AG09309 (cell line): ENCODE measurements at places on chromosomes 7 and 10.

DNA sequence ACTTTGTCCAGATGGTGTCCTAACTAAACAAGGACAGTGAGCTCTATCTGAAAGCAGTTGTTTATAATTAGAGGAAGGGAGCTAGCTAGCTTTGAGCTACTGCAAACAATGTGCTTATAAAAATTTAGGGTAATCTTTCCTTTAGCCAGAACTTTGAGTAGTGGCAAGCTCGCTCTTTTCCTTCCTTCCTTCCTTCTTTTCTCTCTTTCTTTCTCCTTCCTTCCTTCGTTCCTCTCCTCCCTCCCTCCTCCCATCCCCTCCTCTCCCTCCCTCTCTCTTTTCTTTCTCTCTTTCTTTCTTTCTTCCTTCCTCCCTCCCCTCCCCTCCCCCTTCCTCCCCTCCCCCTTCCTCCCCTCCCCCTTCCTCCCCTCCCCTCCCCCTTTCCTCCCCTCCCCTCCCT is 520.1 kb downstream of the INHBA start:
- DNase-seq: no peak

GRCh38 chr7:65239707-65240352 is 133.8 kb upstream of the ZNF92 start:
- no peak for DNase-seq

- DNase-seq: no peak
These were observed 90.6 kb upstream of the PCBD1 start for GRCh38 chr10:70978816-70979480.

- no peak for DNase-seq
These were observed 259.8 kb upstream of the KLF14 start for GRCh38 chr7:130993671-130994365.

DNA sequence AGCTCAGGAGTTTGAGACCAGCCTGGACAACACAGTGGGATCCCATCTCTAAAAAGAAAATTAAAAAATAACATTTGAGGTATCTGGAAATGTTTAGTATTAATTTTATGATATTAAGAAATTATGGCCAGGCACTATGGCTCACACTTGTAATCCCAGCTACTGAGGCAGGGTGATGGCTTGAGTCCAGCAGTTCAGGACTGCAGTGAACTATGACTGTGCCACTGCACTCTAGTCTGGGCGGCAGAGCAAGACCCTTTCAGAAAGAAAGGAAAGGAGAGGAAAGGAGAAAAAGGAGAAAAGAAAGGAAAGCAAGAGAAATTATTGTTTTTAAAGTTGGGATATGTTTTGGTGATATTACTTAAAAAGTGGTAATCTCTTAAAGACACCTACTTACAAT is 2.5 kb upstream of the CCDC186 start:
- DNase-seq: no peak

GRCh38 chr10:117457071-117457810 is 82.0 kb upstream of the PDZD8 start:
- DNase-seq: no peak

GRCh38 chr7:71710442-71710841 is 578.5 kb downstream of the GALNT17 start:
- DNase-seq: no peak

DNA sequence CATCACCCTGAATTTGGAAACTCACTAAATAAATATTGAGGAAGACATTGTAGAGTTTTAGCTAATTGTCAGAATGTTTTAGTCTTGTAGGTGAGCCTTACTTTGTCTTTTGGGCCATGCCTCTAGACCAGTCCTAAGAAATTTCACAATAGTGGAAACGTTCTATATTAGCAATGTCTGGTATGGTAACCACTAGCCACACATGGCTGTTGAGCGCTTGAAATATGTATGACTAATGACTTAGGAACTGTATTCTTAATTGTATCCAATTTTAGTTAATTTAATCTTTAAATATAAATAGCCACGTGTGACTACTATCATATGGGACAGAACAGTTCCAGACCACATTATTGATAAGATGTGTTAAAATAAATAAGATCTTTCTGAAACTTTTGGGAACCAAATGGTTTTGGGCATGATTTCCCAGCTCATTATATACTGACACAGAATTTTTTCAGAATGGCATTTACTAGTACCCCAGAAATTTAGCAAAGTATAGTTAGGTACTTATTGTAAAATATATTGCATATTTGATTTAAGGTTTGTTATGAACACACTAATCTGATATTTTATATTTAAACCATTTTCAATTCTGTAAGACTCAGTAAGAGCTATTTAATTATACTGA is 95.0 kb downstream of the VPS50 start:
- DNase-seq: peak; percentile 67

GRCh38 chr7:2224934-2225333 is 7.8 kb downstream of the MAD1L1 start:
- no peak for DNase-seq

GRCh38 chr7:40492946-40493345 is 358.1 kb downstream of the SUGCT start:
- DNase-seq: no peak

GRCh38 chr7:105759670-105760550 is 116.5 kb downstream of the ATXN7L1 start:
- DNase-seq: peak; percentile 34

- DNase-seq: no peak
These were observed 536.5 kb upstream of the MGMT start for GRCh38 chr10:128930515-128930914.

GRCh38 chr7:79420464-79420863 is 33.0 kb downstream of the MAGI2 start:
- DNase-seq: peak; percentile 94

- no peak for DNase-seq
These were observed 136.9 kb downstream of the GLI3 start for GRCh38 chr7:42100156-42100508.

DNA sequence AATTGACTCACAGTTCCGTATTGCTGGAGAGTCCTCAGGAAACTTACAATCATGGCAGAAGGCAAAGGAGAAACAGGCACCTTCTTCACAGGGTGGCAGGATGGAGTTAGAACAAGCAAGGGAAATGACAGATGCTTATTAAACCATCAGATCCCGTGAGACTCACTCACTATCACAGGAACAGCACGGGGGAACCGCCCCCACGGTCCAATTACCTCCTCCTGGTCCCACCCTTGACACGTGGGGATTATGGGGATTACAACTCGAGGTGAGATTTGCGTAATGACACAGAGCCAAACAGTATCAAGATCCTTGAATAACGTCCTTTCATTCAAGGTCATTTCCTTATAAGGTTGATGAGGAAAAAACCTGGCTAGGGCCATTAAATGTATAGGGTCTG is 176.6 kb downstream of the TPK1 start:
- DNase-seq: no peak

GRCh38 chr7:158842486-158842885 is 13.2 kb upstream of the ESYT2 start:
- no peak for DNase-seq

DNA sequence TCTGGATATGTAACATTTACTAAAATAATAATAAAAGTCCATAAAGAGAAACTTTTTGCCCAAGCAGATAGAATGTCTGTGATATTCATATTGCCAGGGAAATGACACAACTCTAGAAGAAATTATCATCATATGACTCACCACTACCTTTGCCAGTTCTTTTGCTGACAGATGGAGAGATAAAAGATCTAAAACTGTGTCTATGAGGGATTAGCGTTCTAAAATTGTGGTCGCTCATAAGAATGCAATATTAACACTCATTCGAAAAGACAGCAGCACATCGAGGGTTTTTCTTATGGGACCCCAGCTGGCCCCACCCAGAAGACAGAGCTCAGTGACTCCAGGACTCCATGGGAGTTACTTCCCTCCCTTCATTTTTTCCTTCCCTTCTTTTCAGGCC is 16.6 kb upstream of the LANCL2 start:
- no peak for DNase-seq

DNA sequence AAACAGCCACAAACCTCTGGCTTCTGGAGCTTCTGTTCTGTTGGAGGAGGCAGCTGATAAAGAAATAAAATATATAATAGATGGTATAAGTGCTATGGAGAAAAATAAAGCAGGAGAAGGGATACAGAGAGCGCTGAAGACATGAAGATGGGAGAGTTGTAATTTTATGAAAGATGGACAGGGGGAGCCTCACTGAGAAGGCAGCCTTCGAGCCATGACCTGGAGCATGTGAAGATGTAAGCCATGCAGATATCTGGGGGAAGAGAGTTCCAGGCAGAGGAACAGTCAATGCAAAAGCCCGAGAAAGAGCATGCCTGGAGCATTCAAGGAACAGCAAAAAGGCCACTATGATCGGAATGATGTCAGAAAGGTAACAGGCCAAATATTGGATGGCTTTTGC is 187.5 kb downstream of the KIAA1217 start:
- DNase-seq: no peak

- DNase-seq: no peak
These were observed 40.6 kb upstream of the NCAPG2 start for GRCh38 chr7:158745057-158745715.

GRCh38 chr10:115826396-115826795 is 446.6 kb downstream of the GFRA1 start:
- no peak for DNase-seq

DNA sequence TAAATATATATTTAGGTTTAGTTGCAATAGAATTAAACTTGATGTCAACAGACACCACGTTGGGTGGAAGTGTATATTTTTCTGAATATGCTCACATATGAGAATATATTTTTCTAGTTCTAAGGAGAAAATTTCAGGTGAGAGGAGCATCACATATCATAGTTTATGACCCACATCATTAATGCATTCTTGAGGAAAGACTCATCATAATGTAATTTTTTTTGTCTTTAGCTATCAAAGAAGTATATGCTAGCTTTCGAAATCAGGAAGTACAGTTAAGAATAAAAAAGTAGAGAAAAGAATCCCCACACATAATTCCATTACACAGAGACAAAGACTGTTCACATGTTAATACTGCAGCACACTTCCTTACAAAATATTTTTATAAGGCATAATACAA is 30.4 kb downstream of the A1CF start:
- DNase-seq: no peak

GRCh38 chr10:33547976-33548375 is 213.5 kb upstream of the NRP1 start:
- no peak for DNase-seq

DNA sequence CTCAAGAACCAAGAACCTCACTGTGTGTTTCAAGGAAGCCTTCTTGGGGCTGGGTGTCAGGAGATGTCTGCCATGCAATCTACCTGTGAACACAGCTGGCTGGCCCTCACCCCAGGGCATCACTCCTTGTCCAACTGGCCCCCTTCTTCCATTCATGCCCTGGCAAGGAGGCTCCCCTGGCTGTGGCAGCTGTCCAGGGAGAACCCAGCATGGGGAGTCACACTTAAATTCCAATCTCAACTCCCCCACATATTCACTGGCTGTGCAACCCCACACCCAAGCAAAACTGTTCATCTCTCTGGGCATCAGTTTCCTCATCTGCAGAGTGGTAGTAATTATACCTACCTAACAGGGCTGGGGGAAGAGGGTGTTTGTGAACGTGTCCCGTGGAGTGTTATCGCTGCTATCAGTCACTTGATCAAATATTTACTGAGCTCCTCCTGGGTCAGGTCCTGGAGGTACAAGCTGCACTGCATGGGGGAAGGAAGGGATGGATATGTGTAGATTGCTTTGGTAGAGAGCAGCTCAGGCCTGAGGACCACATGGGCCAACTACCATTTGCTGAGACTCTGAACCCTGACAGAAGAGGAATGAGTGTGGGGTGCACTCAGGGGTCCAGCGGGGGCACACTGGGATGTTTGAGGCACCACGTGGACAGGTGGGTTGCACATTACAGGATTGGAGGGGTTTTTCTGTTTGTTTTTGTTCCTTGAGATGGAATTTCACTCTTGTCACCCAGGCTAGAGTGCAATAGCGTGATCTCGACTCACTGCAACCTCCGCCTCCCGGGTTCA is 2.1 kb upstream of the GPRIN2 start:
- no peak for DNase-seq

DNA sequence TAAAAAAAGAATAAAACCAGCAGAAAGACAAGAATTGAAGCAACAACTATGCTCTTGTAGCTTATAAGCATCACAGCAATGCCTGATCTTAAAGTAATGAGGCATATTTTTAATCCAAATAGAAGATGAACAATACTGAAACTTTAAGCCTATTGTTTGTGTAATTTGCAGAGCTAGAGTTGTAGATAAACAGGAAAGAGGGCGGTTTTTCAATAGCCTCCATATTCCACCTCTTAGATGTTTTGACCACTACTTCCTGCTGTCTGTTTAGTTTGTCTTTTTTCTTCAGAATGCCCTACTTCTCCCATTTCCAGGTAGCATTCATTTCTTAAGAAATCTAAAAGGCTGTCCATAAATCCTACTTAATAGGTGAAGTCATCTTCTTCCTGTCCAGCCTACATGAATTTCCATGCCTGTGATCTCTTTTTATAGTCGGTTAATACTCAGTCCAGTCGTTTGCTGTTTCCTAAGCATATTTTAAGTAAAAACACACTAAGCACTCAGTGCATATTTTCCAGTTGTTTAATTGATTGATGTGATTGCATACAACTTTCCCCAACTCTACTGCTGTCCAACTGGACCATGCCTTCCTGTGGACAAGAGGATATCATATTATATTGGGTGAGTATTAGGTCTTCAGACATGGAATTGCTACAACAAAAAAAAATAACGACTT is 308.1 kb downstream of the TFEC start:
- DNase-seq: no peak

DNA sequence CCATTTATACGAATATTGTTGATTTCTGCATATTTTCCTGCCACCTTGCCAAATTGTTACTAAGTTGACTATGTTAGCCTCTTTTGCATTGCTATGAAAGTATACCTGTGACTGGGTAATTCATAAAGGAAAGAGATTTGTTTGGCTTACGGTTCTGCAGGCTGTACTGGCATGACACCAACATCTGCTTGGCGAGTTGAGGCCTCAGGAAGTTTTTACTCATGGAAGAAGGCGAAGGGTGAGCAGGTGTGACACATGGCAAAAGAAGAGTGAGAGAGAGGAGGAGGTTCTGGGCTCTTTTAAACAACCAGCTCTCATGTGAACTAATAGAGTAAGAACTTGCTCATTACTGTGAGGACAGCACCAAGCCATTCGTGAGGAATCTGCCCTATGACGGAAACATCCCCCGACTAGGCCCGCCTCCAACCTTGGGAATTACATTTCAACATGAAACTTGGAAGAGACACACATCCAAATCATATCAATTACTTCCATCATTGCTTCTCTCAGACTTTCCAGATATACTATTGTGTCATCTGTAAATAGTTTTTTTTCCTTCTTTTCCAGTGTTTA is 8.4 kb downstream of the RALA start:
- DNase-seq: no peak

GRCh38 chr10:100728928-100729861 is 16.2 kb upstream of the PAX2 start:
- no peak for DNase-seq

DNA sequence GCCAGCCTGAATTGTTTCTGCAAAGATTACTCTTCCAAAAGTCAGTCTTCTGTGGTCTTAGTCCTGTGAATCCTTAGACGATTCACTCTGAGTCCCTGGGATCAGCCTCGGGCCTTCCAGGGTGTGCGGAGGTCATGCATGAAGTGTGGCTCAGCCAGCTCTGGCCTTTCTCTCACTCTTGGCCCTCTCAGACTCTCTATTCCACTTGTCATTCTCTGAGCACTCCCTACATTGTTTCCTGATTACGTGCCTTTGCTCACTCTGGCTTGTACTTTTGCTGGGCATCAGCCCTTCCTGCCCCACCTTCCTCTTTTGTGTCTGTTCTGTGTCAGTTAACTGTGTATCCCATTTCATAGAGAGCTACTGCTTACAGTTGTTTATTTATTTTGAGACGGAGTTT is 36.0 kb downstream of the CCNY start:
- DNase-seq: no peak
